ENCODE measurements at places on chromosomes 2 and 18. TPM values are rescaled to one million over a fixed set of nuclear protein-coding genes. Genes with fewer than 3 reads are reported as not detected.

GRCh38 chr18:48663931-48664847 lies 125.4 kb downstream of the CTIF start:
- peak; percentile 60 for DNase-seq

- no peak for DNase-seq
These were observed 23.7 kb downstream of the DDX1 start for GRCh38 chr2:15615301-15615920.

DNA sequence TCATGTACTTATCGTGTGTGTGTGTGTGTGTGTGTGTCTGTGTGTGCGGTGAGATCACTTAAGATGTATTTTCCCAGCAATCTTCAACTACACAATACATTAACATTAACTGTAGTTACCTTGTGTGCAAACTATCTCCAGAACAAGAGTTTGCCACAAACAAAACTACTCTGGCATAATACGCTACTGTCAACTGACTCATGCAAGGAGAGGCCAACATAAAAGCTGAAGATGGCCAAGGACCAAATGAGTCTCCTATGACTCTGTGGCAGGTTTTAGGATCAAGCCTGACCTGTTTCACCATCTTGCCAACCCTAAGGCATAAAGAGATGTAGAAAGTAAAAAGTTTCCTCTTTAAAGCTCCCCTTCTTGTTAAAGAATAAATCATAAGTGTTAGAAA lies 20.1 kb downstream of the CYB5A start:
- no peak for DNase-seq

DNA sequence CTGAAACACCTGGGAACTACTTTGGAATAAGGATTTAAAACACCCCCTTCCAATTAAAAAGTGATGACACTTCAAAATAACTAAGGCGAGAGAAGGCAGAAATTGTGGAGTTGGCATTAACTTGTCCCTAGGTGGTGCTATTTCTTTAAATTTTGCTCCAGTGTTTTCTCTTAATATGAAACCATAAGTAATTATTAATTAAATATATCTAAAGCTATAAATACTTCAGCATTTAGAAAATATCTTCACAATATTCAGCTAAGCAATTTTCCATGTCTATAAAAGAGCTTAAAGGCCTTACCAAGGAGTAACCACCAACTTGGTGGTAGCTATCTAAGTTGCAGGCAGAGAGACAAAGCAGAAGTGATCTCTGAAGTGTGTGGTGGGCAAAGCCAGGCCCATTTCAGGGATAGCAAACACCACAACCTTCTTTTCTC lies 186.8 kb upstream of the PGAP1 start:
- DNase-seq, result no peak

Gene GLI2
- polyA plus RNA-seq, result 16.5 TPM
